Bladder microvascular endothelial cell (primary cell): ENCODE measurements at places on chromosomes 5 and 9. TPM values are rescaled to one million over a fixed set of nuclear protein-coding genes. Genes with fewer than 3 reads are reported as not detected.

The NR6A1 gene
- total RNA-seq, result 0.32 and 1.5 TPM in 2 replicates

The SPOCK1 gene
- total RNA-seq, result 1.6 and 20.9 TPM in 2 replicates

The OLFM1 gene
- 5.7 and 25.5 TPM in 2 replicates for total RNA-seq

The THOC3 gene
- 56.0 and 60.4 TPM in 2 replicates for total RNA-seq

The HTR4 gene
- not detected in 2 replicates for total RNA-seq

The ALG2 gene
- 27.5 and 49.2 TPM in 2 replicates for total RNA-seq

The TPM2 gene
- 17.1 and 24.1 TPM in 2 replicates for total RNA-seq

The ECSCR gene
- total RNA-seq, result 281 and 350 TPM in 2 replicates

The GABRA6 gene
- not detected in 2 replicates for total RNA-seq

The GPX8 gene
- total RNA-seq, result 21.9 and 35.9 TPM in 2 replicates

The SLC6A19 gene
- not detected in 2 replicates for total RNA-seq

The TMEM174 gene
- not detected in 2 replicates for total RNA-seq

The PRELID1 gene
- 104 and 118 TPM in 2 replicates for total RNA-seq
